ENCODE measurements at places on chromosomes 5 and 9.

GRCh38 chr5:138305797-138306196 is 25.8 kb downstream of the CDC25C start:
- DNase-seq: no peak

- DNase-seq: no peak
These were observed 72.3 kb downstream of the SLCO4C1 start for GRCh38 chr5:102223542-102224477.

- no peak for DNase-seq
These were observed 412.7 kb downstream of the PIK3R1 start for GRCh38 chr5:68628082-68628814.

- no peak for DNase-seq
These were observed 20.7 kb downstream of the SKP2 start for GRCh38 chr5:36172599-36172998.

GRCh38 chr5:151902215-151902614 is 22.4 kb downstream of the GLRA1 start:
- no peak for DNase-seq

DNA sequence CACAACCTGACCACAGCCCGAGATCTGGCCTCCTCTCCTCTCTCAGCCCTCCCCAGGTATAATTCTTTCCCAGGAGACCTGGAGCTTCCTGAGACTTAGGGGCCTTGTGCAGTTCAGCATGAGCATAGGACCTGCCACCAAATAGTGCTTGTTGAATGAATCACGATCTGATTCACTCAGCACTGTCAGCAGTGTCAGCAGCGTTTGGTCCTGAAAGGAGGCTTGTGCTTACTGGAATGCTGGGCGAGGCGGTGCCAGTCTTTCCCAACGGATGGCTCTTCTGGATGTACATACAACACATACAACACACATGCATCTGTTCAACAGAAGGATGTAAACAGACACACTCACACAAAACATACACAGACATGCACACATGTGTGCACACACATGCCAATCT is 173.3 kb downstream of the COL23A1 start:
- no peak for DNase-seq

DNA sequence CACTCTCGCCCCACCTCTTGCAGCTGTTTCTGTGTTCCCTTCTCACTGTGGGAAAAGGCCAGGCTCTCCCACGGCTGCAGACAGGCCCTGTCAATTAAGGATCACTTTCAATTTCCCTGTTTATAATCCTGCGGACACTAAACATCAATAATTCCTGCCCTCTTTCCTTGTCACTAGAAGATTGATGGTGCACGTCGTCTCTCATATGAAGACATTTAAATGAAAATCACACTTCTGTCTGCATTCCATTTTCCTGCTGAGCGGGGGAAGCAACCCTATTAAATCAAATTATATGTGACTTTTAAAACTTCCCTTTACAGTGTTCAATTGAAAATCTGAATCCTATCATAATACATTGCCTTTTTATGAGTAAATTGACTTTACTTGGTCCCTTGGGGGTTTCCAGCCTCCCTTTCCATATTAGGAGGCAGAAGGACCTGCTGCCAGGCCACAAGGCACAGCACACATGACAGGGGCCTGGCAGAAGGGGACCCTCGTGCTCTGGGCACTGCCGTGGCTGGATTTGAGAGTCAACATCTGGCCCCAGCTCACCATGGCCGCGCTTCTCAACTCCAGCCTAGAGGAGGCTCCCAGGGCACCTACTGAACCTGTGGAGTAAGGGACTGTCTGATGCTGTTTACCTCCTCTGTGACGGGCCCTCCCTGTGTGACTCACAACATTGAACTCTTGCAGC is 311.0 kb upstream of the IRX4 start:
- no peak for DNase-seq

DNA sequence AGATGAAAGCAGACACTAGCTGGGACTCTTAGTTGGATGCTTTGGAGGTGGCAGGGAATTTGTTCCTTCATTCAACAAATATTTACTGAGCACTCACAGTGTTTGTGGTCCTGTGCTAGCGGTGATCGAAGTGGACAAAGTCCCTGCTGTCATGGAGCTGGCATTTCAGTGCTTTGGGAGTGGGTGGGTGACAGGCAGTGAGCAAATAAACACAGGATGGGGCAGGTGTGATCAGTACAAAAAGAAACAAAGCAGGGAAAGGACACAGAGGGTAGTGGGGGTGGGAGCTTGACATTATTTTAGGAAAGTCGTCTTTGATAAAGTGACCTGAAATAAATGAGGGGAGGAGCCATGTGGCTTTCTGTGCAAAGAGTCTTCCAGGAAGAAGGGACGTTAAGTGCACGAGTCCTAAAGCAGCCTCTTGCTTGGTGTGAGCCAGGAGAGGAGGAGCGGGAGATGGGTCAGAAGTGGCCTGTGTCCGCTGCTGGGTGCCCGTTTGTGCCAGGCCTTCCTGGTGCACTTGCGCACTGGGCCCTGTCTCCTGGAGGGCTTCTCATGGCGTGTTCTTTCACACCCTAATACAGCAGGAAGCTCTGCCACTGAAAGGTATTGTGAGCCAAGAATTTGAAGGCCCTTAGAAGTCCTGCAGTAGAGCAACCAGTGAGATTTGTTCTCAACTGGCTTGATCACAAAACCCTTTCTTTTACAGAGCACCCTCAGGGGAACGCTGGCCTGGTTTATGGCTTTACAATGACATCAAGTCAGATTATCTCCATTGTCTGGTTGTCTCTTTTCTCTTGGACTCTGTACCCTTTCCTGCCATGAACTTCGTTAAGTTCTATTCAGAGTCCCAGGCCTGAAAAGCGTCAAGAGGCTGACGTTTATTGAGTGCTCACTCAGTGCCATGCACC is 14.8 kb downstream of the NDST1 start:
- no peak for DNase-seq

- DNase-seq: no peak
These were observed 111.5 kb upstream of the CCNH start for GRCh38 chr5:87524217-87524616.

GRCh38 chr5:38023371-38023770 is 183.5 kb upstream of the GDNF start:
- no peak for DNase-seq

DNA sequence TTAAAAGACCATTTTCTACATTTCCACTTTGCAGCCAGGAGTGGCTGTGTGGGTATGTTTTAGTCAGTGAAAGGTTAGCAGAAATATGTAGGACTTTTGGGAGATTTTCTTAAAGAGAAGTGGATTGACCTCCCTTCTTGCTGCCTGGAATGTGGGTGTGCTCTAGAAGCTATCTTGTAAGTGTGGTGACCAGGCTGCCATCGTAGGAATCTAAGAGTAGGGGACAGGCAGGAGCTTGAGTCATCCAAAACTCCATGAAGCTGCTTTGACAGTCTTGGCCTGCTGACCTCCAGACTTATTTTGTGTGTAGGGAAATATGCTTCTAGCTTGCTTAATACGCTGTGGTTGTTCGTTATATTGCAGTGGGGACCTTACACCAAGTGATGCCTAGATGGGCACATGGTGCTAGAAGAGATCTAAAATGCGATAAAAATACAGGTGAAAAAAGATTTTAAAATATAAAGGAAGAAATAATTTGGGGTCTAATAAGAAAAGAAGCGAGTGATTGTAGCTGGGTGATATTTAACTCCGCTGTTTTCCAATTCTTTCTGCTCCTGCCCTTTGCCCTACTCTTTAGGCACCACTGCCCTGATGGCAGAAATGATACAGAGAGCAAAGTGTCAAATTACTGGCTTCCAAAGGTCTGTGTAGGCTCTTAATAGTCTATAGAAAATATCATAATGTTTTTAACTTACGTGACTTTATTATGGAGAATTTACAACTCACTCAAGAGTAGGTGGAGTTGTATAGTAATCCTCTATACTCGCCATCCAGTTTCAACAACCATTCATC is 298.2 kb upstream of the ZNF608 start:
- DNase-seq: no peak

DNA sequence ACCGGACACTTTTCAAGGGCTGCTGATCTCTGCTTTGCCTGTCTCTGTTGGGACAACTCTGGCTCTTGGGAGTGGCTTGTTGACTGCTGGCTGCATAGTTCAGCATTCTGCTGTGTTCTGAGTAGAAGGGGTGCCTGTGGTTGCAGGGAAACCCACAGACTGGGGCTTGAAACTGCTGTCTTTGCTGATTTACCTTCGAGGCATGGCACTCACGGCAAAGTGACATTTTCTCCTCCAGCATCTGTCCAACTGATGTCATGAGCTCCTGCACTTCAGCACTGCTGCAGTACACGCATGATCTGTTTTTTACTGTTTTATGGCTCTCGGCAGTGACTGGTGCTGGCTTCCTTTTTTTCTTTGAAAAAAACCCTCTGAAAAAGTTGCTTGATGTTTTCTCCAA is 69.2 kb downstream of the SPATA31D1 start:
- no peak for DNase-seq

GRCh38 chr5:74167206-74167929 is 473.2 kb downstream of the ENC1 start:
- DNase-seq: no peak

DNA sequence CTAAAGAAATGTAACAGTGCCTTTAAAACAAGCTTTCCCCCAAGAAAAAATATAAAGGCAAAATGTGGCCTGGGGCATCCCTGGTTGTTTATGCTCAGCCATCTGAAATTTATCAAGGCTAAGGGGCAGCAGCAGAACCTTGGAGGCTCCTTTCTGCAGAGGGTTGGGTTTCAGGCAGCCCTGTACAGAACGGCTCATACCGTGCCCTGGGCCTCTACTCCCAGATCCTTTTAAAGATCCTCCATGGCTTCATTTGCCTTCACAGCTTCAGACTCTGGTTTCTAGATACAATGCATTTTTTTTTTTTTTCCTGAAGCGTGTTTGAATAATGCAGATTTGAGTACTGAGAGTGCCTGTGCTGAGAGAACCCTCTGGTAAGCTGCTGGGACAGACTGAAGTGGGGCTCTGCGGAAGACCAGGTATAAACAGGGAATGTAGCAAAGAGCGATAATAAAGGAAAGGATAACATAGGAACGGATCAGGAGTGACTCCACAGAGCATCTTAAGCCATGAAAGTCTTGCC is 172.7 kb downstream of the DIRAS2 start:
- DNase-seq: no peak

- DNase-seq: no peak
These were observed 10.9 kb downstream of the PPARGC1B start for GRCh38 chr5:149740866-149741459.

- DNase-seq: no peak
These were observed 49.3 kb upstream of the SPTLC1 start for GRCh38 chr9:92164490-92164889.

- no peak for DNase-seq
These were observed 292.7 kb upstream of the NREP start for GRCh38 chr5:112049738-112050137.

- DNase-seq: no peak
These were observed 146.2 kb upstream of the KLF4 start for GRCh38 chr9:107635803-107636174.

GRCh38 chr5:14341571-14342230 is 198.6 kb downstream of the TRIO start:
- DNase-seq: no peak

DNA sequence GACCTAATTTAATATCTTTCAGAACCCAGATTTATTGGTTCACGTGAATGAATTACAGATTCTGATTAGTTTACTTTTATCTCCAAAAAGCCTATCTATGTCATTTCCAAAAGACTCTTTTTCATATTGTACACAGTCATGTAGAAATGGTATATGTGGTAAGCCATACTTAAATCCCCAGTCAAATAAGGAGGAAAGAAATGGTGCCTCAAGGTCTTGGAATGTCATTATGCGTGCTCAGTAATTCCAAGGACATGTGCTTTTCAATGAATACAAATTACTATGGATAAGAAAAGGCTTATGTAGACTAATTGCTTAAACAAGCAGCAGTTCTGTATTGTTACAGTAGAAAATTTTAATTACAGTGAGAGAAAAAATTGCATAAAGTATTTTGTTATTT is 64.1 kb upstream of the TYRP1 start:
- DNase-seq: no peak

- DNase-seq: no peak
These were observed 10.0 kb downstream of the NTRK2 start for GRCh38 chr9:84679571-84679970.

GRCh38 chr9:114416906-114417305 is 29.1 kb upstream of the AKNA start:
- DNase-seq: no peak

GRCh38 chr9:15156241-15156640 is 150.8 kb downstream of the TTC39B start:
- DNase-seq: no peak

GRCh38 chr9:111483439-111483857 is 735 bp downstream of the ECPAS start:
- no peak for DNase-seq

DNA sequence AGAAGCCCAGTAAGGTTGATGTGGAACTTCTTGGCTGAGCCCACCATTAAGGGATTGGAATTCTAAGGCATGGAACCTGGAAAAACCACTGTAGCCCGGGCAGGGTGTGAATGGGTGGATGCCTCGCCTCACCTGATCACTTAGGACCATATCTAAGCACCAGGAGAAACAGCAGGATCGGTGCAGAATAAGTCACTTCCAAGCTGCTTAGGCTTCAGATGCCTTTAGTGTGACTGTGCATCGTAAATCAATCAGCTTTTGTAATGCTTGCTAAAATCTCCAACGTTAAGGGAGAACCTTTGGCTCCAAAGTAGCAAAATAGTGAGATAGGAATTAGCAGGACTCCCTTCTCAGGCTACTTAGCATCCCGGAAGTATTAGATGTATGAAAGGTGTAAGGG is 103.9 kb upstream of the MEGF10 start:
- no peak for DNase-seq

DNA sequence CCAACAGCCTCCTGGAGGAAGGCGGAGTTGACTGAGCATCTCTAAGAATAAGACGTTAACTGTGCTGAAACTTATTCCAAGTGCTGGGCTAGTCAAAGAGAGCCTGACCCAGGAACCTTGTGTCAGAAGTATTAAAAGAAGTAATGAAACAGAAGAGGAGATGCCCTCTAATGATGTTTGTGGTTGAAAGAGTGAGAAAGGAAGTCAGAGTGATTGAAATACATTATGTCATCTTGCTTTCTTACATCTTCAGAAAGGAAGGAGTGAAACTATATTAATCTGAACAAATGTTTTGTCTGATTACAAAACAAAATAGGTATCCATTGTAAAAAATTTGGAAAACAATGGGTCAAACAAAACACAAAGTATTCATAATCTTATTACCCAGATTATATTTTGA is 460.7 kb downstream of the NTRK2 start:
- no peak for DNase-seq

- DNase-seq: no peak
These were observed 102.7 kb downstream of the EHMT1 start for GRCh38 chr9:137721479-137721878.
